Ecto neural progenitor cell (in vitro differentiated cells): ENCODE measurements at places on chromosomes 1 and 21.

DNA sequence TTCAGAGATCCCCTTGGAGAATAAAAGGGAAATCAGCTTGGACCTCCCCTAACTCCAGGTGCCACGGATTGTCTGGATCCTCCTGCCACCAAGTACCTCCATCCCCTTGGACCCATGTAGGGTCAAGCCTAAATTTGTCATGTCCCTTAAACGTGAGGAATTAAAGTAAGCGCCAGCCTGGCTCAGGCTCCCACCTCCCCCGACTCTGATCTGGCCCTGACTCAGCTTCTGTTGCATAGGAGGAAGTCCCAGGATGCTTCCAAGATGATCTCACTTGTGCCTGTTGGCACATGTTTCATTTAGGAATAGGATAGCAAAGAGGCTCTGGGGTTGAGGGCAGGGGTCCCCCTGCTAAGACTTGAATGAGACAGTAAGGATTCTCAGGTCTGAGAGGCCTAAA, 231.9 kb upstream of the JUN start:
- no peak for DNase-seq

- no peak for DNase-seq
Observed at GRCh38 chr21:18951271-18952038, 547.9 kb upstream of the TMPRSS15 start.

- DNase-seq, result no peak
Observed at GRCh38 chr1:167094690-167095089, 815 bp downstream of the STYXL2 start.

DNA sequence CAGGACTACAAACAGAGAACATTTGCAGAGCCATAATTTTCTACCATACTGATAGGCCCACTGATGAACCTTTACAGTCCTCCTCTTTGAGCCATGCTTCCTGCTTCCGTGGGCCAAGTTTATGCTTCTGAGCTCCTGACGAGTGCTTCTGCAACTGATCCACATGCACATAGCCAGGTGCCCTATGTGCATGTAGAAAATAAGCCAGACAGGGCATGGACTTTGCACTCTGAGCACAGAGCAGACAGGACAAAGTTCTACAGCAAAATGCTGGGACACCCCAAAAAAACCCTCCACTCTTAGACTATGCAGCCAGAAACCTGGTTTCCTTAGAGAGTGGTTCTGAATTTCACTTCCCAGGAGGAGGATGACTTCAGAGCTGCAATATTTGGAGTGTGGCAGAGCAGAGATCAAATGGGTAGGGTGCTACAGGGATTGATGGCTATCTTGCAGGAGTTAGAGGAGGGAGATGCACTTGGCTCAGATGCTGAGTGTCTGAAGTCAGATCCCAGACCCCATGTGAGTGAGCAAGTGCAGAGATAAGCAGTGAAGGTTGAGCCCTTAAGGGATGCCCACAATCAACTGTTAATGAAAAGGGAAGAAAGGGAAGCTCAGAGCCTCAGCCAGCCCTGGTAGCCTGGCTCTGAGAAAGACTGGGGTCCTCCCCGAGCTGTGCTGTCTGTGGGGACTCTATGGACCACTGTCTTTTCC, 230.9 kb downstream of the DUSP10 start:
- no peak for DNase-seq

GRCh38 chr1:30670240-30671060, 52.9 kb downstream of the MATN1 start:
- DNase-seq, result no peak

GRCh38 chr1:220761688-220762427, 13.7 kb downstream of the MTARC2 start:
- DNase-seq, result no peak

DNA sequence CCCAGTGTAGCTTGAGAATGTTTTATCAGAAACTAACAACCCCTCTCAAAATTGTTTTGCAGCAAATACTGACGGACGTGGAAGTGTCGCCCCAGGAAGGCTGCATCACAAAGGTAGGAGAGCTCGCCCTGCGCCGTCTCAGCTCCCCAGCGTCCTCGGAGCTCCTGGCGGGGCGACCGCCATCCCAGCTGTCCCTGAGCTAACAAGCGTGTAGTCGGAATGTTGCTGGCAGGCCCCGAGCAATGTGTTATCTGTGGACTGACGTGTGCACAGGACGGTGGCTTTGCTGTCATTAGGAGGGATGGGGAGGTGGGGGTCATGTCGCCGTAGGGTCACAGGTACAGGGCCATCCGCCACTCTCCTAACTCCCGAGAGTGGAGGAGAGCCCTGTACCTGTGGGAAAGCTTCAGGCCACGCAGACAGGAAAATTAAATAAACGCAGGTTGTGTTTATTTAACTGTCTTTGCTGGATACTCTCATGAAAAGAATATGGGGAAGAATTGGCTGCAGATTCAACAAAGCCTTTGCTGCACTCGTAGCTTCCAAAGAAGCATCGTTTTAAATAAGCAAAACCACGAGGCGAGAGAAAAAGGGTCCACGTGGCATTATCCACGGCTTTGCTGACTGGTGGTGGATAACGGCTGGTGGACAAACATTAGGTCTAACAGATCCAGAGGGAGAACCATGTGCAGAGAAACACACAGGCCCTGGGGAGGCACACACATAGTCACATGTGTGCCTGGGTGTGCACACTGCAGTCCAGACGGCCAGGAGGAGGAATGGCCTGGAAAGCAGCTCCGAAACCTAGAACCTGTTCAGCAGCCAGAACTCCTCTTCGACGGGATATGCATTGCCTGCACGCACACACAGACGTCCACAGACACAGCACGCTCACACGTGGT, 175.3 kb downstream of the PRDM16 start:
- DNase-seq, result no peak

- DNase-seq, result no peak
Observed at GRCh38 chr1:157580828-157581210, 17.1 kb downstream of the FCRL4 start.

GRCh38 chr1:119260506-119260905, 108.1 kb upstream of the HAO2 start:
- DNase-seq, result no peak

DNA sequence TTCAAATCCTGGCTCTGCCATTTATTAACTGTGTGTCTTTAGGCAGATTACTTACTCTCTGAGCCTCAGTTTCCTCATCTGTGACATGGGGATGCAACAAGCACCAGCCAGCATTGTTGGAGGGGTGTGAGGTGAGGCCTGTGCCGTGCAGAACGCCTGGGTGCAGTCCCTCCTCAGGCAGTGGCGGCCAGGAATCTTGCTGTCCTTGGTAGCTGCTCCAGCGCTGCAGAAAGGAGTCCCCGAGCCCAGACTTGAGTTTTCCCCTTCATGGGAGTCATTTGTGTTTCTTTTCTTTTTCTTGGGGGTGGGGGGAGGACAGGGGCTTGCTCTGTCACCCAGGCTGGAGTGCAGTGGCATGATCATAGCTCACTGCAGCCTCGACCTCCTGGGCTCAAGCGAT, 46.6 kb downstream of the DISP3 start:
- DNase-seq, result no peak

DNA sequence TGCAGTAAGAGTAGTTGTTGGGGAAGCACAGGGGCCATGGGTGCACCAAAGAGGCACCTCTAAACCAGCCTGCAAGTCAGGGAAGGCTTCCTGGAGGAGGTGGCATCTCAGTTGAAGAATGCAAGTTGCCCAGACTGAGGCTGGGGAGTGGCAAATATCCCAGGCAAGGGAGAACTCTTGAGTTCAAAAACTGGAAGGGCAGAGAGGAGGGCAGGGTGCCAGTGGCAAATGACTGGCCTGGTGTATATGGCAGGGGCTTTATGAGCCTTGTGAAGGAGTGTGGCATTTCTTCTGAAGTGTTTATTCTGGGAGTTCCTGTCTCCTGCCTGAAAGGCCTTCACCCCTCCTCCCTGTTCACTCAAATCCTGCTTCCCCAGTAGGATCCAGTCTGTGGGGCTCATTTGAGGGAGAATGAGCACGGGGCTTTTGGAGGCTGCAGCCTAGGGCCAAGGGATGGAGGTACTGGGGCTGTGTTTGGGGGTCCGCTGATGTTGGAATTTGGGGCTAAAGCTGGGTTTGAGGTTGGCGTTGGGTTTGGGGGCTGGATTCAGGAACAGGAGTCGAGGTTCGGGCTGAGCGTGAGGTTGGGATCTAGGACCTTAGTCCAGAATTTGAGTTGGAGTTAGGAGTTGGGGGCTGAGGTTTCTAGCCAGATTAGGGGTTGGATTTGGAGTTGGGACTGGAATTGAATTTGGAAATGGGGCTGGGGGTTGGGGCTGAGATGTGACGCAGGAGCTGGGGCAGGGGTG, at the start of gene TMEM125:
TMEM125 (plus strand) TSS at position 357 of the 749 bp plus-strand sequence. CDS start 2,740 bp downstream, outside the sequence.
- DNase-seq, result peak; percentile 39

DNA sequence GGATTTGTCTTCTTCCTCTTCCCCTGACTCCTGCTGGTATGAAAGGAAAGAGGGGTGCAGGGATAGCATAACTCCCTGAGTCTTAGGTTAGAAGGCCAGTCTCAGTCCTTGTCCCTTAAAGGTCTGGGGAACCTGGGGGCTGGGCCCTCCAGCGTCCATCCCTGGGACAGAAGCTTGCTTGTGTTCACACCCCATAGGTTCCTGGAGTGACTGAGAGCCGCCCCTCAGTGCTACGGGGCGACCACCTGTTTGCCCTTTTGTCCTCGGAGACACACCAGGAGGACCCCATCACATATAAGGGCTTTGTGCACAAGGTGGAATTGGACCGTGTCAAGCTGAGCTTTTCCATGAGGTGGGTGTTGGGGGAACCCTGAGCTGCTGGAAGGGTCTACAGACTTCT, 13.1 kb downstream of the RHOC start:
- no peak for DNase-seq

GRCh38 chr21:37165586-37165985, 92.5 kb downstream of the TTC3 start:
- no peak for DNase-seq

- no peak for DNase-seq
Observed at GRCh38 chr1:151585622-151586021, 26.2 kb upstream of the SNX27 start.

GRCh38 chr1:117669572-117669971, 63.7 kb downstream of the TENT5C start:
- no peak for DNase-seq

DNA sequence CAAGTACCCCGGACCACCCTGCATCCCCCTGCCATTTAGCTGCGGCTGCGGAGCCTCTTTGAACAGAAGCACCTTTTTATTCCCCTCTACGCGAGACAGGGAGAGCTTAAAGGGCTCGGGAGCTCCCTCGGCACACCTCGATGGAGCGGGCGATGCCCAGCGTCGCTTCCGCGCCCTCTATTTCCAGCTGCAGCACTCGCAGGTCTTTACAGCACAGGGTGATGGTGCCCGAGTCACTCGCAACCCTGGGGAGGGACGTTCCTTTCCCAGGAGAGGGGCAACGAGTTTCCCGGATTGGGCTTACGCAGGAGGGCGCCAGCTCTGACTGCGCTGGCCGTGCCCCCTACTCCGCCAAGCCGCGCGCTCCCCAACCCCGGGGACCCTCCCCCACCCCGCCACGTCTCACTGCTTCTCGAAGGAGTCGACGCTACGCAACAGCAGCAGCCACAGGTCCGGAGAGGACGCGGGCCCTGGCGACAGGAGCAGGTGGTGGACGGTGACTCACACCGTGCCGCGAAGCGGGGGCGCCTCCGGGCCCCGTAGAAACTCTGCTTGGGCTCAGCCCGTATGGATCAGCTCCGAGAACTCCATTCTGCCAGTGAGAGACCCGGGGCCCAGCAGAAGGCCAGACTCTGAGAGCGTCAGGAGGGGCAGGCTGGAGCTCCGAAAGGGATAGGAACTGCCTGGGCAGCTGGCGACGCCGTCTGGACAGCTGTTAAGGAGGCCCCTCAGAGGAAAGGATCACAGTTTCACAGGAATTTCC, 5.8 kb upstream of the FAM167B start:
- DNase-seq, result peak; percentile 79

GRCh38 chr21:32378956-32379355, 13.9 kb downstream of the URB1 start:
- DNase-seq, result no peak

GRCh38 chr1:159921700-159922504, 3.4 kb downstream of the TAGLN2 start:
- no peak for DNase-seq

DNA sequence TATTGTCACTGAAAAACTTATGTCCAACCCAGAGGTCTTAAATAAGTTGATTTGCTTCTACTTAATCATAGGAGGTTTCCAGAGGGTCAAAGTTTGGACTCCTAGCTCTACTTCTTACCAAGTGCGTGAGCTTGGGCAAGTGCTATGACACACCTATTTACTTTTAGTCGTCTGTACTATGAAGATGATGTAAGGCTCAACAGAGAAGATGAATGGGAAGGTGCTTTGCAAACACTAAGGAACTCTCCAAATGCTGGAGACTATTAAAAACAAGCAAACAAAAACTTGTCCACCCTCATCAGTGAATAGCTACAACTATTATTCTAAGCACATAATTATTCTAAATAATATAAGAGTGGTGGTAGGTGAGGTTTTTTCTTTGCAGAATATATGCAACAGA, 232.3 kb upstream of the USP24 start:
- DNase-seq, result no peak

- DNase-seq, result no peak
Observed at GRCh38 chr21:29168891-29169315, 38.5 kb downstream of the MAP3K7CL start.

- DNase-seq, result peak; percentile 5
Observed at GRCh38 chr1:235106457-235106856, 22.2 kb downstream of the TOMM20 start.

DNA sequence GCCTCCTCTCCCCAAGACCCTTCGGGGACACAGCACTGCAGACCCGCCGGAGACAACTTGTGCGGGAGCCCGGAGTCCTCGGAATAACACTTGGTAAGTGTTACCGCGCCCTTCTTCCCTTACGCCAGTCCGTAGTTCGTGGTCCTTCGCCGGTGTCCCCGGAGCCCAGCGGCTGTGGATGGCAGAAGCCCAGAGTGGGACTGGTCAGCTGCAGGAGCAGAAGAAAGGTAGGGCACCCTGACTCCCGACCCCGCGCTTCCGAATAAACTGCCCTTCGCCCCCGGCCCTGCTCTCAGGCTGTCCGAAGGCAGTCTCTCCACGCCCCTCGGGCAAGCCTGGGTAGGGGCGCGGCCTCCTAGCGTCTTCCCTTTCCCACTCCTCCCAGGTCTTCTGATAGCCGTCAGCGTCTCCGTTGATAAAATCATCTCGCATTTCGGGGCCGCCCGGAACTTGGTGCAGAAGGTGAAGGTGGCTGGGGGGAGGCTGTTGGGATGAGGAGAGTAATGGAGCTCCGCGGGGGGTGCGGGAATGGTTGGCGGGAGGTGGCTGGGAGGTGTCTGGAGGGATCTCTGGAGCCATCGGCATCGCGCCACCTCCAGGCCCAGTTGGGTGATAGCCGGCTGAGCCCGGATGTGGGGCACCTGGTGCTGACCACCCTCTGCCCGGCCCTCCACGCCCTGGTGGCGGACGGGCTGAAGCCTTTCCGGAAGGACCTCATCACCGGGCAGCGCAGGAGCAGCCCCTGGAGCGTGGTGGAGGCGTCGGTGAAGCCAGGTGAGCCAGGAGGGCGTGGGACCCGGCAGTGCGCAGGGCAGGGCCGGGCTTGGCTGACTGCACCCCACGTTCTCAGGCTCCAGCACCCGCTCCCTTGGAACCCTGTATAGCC, 4.3 kb downstream of the RUSC1 start:
- DNase-seq, result peak; percentile 83

DNA sequence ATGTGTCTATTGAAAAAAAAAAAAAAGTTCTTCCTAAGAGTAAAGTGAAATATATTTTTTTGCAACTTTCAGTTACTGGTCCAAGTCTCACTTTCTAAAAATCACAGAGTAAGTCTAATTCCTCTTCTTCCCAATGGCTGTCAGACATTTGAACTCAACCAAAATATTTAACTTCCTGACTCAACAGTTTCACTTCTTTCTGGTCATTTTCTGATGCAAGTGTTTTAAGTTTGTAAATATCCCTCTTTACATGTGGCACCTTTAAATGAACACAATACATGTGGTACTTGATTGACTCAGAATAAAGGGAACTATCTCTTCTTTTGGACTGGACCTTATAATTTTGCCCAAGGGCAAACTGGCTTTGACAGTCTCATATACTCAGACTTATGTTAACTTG, 76.7 kb downstream of the ASH1L start:
- DNase-seq, result no peak
